ENCODE measurements at places on chromosomes 12 and 14.

- DNase-seq = no peak
Observed at GRCh38 chr14:53921027-53921426, 35.6 kb downstream of the BMP4 start.

GRCh38 chr12:55718015-55718414 is 2.2 kb downstream of the BLOC1S1 start:
- DNase-seq = no peak

GRCh38 chr12:27534765-27535161 is 10.8 kb downstream of the PPFIBP1 start:
- DNase-seq = no peak

- no peak for DNase-seq
Observed at GRCh38 chr14:34052658-34053014, 101.8 kb upstream of the EGLN3 start.

DNA sequence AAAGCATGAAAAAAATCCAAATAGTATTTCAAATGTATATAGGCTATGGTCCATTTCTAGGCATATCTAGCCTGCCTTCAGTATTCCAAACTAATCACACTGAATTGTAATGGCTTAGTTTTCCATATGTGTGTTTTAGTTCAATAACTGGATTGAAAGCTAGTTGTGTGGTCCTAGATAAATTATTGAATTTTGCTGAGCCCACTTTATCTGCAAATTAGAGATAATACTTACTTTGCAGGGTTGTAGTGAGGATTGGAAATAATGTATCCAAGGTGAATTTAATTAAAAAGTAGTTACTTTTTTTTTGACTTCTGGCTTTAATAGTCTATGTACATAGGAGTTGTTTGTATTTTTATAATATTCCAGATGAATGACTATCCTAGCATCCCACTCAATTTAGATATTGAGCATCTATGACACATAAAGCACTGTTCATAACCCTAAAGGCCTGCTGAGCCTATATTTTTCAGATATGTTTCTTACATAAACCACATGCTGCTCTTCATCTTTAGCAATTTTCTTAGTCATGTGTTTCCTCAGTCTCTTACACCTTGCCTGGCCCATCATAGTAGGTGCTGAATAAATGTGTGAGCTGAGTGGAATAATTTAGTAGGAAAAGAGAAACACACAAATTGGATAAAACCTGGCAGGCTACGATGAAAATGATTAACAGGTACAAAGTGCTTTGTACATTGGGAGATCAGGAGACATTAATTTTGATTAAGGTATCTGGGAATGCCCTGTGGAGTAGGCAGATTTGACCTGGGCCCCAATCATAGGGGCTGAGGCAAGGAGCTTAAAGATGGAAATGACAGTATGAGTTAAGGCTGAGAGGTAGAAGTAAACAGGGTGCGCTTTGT is 1.1 kb upstream of the ATP23 start:
- DNase-seq = no peak

GRCh38 chr12:72063073-72063472 is 124.4 kb downstream of the TPH2 start:
- no peak for DNase-seq

DNA sequence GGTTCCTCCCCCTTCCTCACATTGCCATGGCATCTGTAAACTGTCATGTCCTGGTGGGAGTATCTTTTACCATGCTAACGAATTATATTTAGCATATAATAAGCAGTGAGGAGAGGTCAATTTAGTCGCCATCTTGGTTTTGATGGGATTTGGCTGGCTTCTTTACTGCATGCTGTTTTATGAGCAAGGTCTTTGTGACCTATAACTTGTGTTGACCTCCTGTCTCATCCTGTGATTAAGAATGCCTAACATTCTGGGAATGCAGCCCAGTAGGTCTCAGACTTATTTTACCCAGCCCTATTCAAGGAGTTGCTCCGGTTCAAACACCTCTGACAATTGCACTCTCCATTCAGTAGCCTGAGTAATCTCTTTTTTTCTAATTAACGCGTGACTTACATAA is 2.1 kb upstream of the EIF4B start:
- no peak for DNase-seq

DNA sequence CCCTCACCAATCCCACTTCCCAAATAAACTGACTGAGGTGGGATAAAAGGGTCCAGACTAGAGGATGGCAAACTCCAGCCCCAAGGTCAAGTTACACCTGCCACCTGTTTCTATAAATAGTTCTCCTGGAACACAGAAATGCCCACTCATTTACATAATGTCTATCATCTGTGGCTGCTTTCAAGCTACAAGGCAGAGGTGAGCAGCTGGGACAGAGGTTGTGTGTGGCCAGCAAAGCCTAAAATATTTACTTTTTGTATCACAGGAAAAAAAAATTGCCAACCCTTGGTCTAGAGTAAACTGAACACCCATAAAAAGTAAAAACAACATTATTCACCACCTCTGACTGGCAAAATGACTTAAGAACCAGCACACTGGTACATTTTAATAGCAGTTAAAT is 269.4 kb downstream of the RGS6 start:
- no peak for DNase-seq

- DNase-seq = no peak
Observed at GRCh38 chr14:23533652-23534435, 17.7 kb downstream of the ZFHX2 start.

- DNase-seq = no peak
Observed at GRCh38 chr14:85280074-85280473, 249.9 kb upstream of the FLRT2 start.

- DNase-seq = no peak
Observed at GRCh38 chr12:62907561-62907960, 27.4 kb downstream of the PPM1H start.

- no peak for DNase-seq
Observed at GRCh38 chr14:71467361-71467811, 464.8 kb upstream of the RGS6 start.

GRCh38 chr12:130097342-130097741 is 64.9 kb upstream of the FZD10 start:
- DNase-seq = no peak

DNA sequence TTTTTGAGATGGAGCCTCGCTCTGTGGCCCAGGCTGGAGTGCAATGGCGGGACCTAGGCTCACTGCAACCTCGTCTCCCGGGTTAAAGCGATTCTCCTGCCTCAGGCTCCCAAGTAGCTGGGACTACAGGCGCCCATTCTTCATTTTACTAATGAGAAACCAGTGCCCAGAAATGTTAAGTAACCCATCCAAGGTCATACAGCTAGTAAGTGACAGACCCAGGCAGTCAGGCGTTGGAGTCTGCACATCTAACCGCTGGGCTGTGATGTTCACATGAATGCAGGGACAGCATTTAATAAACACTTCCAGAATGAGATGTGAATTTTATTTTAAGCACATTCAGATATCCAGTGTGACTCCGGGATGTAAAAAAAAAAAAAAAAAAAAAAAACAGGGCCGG is 1.3 kb upstream of the TRIP11 start:
- DNase-seq = no peak

- DNase-seq = no peak
Observed at GRCh38 chr12:10073261-10073660, 25.5 kb downstream of the CLEC1A start.

DNA sequence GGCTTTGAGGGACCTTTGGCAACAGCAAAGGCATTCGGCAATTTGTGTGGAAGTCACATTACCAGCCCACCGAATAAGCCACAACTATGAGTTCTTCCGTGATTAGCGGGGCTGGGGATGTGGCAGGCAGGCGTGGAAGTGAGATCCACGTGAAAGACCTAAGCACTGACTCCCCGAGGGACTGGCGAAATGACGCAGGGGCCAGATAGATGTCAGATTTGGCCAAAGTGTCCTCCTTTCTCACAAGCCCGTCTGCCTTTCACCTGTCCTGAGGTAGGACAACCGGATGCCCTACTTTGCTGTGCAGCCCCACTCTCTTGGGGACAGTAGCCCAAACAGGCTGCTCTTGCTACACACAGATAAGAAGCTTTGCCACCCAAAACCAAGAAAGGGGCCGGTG is 54.5 kb downstream of the DPF3 start:
- no peak for DNase-seq

DNA sequence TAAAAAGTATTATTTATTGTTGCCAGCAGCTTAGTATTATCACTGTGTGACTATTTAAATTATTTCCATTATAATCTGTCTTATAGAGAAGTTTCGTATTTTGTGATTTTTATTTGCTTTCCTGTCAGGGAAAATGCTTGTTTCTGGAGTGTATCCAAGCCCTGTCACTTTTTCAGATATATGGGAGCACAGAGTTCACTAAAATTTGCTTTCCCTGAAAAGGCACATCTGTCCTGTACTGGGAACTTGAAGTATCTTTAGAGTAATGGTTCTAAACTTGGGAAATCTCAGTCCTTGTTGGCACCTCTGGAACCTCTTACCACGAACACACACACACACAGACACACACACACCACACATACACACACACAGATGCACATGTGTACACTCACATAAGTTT is 39.3 kb upstream of the SSTR1 start:
- DNase-seq = no peak

DNA sequence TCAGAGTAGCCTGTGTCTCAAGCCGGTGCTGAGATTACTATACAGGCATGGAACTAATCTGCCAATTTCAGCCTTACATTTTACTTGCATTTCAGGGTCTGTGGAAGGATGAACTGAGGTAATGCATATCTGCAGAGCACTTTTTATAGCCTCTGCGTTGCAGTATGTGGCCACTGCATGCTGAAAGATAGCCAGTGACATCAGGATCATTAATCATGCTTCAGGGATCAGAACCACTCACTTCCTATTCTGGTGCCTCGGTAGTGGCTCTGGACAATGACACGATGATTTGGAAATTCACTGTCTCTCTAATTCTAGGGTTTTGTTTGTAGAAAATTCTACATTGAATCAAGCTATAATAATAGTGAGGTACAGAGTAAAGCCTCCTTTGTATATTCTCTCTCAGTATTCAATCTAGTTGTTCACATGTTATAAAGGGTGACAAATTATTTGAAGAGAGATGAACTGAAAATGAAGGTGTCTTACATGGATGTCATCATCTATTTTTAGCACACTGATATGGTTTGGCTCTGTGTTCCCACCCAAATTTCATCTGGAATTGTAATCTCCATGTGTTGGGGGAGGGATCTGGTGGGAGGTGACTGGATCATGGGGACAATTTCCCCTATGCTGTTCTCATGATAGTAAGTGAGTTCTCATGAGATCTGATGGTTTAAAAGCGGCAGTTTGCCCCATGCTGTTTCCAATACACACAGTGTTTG is 554.3 kb upstream of the MIS18BP1 start:
- DNase-seq = no peak

DNA sequence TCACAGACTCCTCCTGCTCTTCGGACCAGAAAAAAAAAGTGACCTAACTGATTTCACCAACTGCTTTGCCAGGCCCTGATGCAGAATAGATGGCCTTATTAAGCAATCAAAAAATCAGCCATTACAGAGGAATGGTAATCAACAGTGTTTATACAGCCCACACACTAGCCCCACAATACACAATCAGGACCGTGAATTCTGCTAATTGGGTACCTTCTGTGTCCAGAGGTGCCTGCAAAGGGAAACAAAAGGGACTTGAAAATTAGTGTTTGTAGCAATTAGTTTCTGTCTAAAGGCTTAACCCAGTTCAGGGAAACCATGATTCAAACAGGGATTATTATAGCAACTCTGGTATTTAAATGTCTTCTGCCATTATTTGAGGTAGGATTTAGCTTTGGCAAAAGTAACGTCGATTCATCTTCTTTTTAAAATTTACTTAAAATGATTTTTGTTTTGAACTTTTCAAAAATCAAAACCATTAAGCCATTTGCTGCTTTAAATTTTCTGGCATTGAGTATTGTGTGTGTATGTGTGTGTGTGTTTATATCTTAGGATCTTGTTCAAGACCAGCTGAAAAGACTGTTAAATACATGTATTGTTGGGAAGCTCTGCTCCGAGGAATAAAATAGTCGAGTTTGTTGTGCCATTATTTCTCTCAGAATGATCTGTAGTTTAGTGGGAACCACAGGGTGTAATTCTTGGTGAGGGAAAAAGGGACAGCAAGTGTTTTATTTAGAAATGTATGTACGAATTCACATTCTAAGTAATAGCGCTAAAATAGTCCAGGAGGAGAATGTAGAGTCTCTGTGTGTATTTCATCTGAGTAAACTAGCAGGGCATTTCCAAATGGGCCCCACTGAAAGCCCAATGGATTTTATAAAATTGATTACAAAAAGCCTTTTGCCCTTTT is 156.1 kb downstream of the PTCSC3 start:
- no peak for DNase-seq

DNA sequence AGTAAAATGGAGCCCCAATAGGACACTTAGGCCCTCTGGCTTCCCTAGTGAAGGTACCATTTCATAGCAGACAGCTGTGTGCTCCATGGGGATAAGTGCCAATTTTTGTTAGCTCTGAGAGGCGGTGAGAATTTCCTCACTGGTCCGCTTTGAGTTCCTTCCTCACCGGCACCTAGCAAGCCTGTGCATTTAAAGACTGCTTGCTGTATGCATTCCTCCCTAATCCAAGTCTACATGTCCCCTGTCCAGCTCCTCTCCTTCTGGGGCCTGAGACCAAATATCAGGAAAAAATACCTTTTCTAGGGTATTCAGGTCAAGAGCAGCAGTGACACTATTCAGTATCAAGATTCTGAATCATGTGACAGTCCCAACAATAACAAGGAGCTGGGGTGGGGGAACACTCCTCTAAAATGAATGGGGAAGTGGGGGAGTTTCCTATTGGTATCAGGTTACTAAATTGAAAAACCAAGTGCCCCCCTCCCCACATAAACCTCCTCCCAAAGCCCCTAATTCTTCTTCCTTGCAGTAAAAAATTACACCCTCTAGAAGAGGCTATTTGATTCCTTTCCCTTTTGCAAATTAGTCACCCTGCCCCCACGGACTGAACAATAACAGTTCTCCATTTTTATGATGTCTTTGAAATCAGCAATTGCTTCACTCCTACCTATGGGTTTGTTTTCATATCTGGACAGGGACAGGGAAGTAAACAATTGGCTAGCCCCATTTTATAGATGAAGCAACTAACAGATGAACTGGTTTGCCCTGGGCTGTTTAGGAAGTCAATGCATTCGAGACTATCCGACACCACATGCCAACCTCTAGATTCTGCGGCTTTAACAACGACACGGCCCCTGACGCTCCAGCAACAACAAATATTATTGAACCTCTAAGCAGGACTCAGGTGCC is 28.9 kb downstream of the BCL11B start:
- no peak for DNase-seq

DNA sequence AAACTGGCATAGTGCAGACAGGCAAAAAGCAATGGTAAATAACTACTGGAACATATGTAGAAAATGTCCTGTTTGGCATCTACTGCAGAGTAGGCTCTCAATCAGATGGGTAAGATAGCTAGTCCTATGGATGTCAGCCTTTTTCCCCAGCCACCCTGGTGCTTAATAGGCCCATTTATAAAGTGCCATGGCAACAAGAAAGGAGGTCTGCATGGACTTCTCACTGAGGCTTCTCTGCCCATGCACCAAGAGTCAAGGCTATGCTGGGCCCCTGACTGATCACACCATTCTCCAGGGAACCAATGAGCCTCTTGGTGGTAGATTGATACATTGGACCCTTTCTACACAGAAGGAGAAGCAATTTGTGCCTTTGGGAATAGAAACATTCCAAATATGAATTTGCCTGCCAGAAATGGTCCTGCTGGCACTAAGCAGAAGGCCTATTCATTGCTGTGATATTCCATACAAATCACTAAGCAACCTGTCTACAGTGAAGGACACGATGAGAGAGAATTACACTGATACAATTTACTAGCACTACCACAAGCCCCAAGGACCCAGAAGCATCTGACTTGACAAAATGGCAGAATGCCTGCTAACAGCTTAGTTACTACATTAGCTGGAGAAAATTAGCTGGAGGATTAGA is 43.8 kb downstream of the RESF1 start:
- DNase-seq = no peak
